ENCODE measurements at places on chromosomes 2 and 18.

GRCh38 chr2:48213646-48214045 is 307.3 kb upstream of the FBXO11 start:
- no peak for DNase-seq

DNA sequence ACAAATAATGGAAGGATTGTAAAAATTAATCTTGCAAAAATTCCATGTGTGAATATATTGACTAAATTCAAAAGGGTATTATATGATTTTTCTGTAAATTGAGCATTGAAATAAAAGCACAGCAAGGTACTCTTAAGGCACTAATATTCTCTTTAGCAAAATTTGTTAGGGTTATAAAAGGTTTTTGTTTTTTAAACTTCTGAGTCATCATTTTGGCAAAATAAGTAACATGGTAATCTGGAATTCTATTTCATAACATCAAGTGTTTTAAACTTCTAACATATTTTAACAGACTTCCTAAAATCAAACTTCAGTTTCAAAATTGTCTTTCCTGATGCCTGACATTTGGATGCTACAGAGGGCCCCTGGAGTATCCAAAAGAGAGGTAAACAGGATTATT is 12.5 kb upstream of the INPP4A start:
- no peak for DNase-seq

GRCh38 chr2:150759106-150759505 is 271.6 kb upstream of the RND3 start:
- DNase-seq = no peak

GRCh38 chr18:78692105-78692504 is 287.5 kb upstream of the SALL3 start:
- no peak for DNase-seq

DNA sequence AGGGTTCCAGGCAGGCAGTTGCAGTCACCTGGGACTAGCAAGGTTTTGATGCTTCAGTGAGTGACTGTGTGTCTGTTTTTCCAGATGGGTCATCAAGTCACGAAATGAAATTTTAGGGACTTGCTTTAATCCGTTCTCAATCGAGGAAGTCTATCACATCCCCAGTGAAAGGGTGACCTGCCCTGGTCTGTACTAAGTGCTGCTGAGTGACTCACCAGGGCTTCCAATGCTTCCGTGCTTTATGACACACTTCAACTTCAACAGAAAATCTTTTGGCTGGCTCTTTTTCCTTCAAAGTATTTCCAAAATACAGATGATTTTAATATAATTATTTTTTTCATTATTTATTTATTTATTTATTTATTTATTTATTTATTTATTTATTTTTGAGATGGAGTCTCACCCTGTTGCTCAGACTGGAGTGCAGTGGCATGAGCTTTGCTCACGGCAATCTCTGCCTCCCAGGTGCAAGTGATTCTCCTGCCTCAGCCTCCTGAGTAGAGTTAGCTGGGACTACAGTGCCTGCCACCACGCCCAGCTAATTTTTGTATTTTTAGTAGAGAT is 18.4 kb downstream of the TFCP2L1 start:
- DNase-seq = no peak

DNA sequence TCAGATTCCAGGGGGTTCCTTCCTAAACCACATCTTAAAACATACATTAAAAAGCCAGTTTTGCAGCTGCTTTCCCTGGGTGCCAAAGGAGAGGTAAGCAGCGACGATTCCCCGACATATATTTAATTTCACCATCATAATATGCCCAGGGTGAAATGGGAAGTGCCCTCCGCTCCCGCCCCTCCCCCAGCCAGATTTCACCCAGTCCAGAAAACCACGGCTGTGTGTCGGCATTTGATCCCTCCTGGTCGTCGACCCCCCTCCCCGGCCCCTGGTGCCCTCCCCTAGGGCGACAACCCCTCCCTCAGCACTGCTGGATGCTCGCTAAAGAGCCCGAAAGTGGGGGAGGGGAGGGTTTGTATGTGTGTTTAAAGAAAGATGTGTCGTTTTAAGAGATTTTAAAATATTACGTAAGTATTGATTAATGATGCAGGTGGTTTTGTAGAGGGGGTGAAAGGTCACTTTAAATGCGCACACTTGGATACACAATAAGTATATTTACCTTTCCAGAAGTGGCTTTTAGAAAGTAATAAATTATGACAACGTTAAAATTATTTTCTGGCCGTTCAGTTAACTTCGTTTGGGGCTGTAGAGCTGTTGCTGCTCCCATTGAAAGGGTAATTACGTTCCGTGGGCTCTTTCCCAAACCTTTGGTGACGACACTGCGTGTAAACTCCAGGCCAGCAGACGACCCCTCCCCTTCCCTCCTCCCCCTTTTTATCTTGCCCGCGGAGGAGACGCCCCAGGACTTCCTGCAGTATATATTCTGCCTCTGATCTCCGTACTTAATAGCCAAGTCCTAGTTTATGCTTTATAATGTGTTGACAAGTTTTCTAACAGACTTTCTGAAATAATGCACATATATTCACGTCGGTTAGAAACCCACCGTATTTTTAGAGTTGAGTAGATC is 3.4 kb upstream of the BCL11A start:
- DNase-seq = no peak

- DNase-seq = no peak
These were observed 117.6 kb downstream of the DOCK10 start for GRCh38 chr2:224924631-224925030.

DNA sequence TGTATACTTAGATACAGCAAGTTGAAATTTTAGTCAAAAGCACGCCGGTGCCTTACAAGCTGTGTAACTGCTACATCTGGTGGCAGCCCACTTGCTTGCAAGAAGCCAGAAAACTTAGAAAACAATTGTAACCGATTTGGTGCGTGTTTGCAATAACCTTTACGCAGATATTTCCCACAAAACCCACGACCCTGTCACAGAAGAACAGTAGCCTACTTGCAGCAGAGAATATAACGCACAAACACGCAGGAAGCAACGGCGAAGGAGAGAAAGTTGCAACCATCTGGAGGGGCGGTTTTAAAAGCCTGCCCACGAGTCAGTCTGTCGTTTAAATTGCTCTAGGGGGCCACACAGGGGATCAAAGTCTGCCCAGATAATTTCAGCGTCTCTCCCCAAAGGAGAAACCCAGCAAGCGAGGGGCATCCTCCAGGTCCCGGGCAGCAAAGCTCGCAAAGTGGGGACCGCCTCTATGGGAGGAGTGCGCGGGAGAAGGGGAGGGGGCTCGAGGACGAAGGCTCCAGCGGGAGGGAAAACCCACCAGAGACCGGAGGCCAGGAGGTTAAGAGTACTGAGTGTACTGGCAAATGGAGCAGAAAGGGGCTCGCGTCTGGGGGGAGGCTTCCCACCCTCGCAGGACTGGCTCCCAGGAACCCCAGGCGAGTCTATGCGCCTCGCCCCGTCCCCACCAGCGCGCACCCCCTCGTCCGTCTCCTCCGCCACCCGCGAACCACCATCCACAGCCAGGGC is 1.1 kb downstream of the TLK1 start:
- DNase-seq = no peak

GRCh38 chr2:158443606-158444005 is 12.9 kb downstream of the CCDC148 start:
- DNase-seq = no peak

GRCh38 chr2:26970928-26971627 is 641 bp downstream of the MAPRE3 start:
- DNase-seq = no peak

- DNase-seq = no peak
These were observed 116.6 kb downstream of the MTX2 start for GRCh38 chr2:176385838-176386237.

- DNase-seq = no peak
These were observed 9.4 kb upstream of the ITGB6 start for GRCh38 chr2:160209516-160209856.

DNA sequence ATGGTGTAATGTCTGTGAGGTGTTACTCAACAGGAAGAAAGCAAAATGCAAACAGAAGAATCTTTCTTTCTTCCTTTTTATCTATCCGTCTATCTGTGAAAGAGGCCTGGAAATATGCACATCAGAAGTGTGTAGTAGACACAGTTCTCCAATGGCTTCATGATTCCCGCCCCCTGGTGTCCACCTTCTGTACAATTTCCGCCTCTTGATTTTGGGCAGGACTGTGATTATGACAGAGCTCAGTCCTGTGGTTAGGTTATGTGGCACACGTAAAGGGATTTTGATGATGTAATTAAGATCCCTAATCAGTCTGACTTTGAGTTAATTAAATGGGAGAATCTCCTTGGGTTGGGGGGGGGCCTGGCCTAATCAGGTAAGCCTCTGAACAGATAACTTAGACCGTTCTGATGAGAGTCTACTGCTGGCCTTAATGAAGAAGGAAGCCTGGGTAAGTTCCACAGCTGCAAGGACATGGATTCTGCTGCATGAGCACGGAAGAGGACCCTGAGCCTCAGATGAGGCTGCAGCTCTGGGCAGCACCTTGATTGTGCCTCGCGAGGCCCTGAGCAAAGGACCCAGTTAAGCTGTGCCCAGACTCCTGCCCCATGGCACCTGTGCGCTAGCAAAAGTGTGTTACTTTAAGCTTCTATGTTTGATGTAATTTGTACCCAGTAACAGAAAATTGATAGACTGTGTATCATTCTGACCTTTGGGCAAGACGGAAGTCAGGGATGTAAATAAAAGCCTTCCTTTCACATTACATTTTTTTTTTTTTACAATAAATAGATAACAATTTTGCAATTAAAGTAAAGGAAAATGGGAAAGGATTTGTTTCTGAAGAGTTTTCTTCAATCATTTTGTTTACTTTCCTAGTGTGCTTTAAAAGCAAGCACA is 11.3 kb upstream of the KCNF1 start:
- DNase-seq = no peak

DNA sequence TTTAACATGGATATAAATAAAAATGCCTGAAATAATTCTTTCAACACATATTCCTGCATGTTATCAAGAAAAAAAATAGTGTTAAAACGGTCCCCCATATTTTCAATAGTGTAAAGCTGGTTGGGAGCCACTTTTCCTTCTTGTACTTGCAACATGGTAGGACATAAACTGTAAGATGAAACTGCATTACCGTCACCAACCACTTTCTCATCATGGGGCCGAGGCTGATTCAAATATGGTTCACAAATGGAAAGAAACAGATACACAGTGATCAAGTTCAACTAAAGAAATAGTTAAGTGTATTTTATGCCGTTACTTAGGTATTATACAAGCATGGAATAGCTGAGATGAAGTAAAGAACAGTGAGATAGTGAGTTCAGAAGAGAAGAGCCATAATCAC is 360.7 kb downstream of the ZEB2 start:
- no peak for DNase-seq

GRCh38 chr2:122843503-122843902 is 1088.1 kb downstream of the TSN start:
- DNase-seq = no peak

- no peak for DNase-seq
These were observed 262.8 kb upstream of the AGAP1 start for GRCh38 chr2:235230821-235231601.

DNA sequence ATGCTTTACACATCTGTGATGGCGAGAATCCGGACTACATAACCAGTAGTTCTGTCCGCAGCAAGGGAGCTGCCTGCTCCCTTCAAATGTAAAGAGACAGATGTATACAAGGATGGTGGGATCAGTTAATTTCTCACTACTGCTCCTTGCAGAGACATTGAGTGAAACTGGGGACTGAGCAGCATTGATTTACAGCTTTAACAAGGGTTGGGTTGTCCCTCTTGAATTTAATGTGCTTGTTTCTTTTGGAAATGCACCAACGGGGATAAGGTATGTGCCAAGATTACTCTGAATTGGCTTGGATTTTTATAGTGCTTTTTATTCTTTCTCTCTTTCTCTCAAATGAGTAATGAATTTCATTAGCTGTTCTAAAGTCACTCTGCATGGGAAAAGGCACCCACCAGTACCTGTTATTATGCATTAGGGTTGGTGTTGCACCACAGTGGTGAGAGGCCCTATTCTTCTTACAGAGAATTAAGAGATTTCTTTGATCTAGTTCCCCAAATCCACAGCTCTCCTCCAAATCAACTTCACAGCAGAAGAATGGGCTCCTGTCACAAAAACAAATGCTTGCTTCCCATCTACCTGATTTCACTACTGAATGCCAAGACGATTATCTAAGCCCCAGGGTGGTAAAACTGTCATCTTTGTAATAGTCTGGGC is 107.6 kb downstream of the DOCK10 start:
- no peak for DNase-seq

GRCh38 chr2:113068706-113069485 is 1.1 kb downstream of the IL1F10 start:
- DNase-seq = no peak

DNA sequence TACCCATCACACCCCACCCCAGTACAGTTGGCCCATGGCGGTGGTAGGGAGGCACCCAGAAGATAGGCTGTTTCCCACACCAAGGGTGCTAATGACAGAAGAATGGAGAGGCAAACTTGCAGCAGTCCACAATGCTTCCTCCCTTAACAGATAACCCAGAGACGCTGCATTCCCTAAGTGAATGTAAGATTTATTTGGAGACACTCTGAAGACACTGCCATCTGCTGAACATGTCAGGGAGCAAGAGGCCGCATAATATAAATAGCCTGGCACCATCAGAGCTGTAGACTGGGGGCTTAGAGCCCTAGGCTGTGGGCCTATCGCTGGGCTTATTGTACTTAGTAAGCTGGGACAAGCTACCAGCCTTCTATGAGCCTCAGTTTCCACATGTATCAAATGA is 2.2 kb upstream of the IWS1 start:
- no peak for DNase-seq

- no peak for DNase-seq
These were observed 7.4 kb downstream of the COPS9 start for GRCh38 chr2:240128608-240129145.

- DNase-seq = no peak
These were observed 214.5 kb downstream of the IRS1 start for GRCh38 chr2:226585130-226585561.

DNA sequence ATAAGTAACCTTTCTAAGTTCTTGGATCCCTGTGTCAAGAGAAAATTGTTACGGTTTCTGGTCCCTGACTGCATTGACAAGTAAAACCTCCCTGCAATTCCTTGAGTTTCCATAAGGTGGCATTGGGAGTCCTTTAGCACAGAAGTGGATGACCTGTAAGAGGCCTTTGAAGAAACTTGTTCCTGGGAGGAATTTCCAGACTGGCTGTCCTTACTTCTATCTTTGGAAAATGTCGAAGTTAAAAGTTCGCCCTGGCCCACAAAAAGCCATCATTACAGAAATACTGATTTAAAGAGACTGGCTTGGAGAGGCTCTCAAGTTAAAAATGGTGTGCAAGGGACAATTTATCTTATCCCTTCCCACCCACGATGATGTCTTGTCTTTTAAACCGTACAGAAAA is 218.4 kb downstream of the CDH20 start:
- DNase-seq = peak; percentile 79

GRCh38 chr2:161571051-161571429 is 53.2 kb upstream of the SLC4A10 start:
- DNase-seq = no peak

- peak; percentile 88 for DNase-seq
These were observed 22.3 kb downstream of the PXDN start for GRCh38 chr2:1721706-1722646.

All from glomerular endothelial cell (primary cell).